Nasal cavity respiratory epithelium epithelial cell of viscerocranial mucosa (primary cell): ENCODE measurements at places on chromosomes 7 and 10. TPM values are rescaled to one million over a fixed set of nuclear protein-coding genes. Genes with fewer than 3 reads are reported as not detected.

LOXL4 gene
- total RNA-seq: 2.0 TPM in 1 of 2 replicates, not detected in the other

UPF2 gene
- total RNA-seq: 27.7 and 28.4 TPM in 2 replicates

GPR22 gene
- total RNA-seq: not detected in 2 replicates

BAMBI gene
- 24.3 and 27.3 TPM in 2 replicates for total RNA-seq

NME8 gene
- total RNA-seq: not detected in 2 replicates

OR6B1 gene
- not detected in 2 replicates for total RNA-seq

FGL2 gene
- total RNA-seq: 0.34 TPM in 1 of 2 replicates, not detected in the other

PLXNA4 gene
- under 0.01 TPM in 2 replicates for total RNA-seq

CYP17A1 gene
- not detected in 2 replicates for total RNA-seq

GPR26 gene
- total RNA-seq: under 0.01 TPM in 1 of 2 replicates, not detected in the other

VWDE gene
- total RNA-seq: 3.1 and 3.8 TPM in 2 replicates
